Stimulated activated CD8-positive, alpha-beta memory T cell treated with anti-CD3 and anti-CD28 coated beads, Interleukin-2, amount 100 ng/mL, for 1 hour (primary cell): ENCODE measurements at places on chromosomes 11 and 22.

- DNase-seq = no peak
Measured at GRCh38 chr11:113574586-113574985, 99.4 kb upstream of the DRD2 start.

DNA sequence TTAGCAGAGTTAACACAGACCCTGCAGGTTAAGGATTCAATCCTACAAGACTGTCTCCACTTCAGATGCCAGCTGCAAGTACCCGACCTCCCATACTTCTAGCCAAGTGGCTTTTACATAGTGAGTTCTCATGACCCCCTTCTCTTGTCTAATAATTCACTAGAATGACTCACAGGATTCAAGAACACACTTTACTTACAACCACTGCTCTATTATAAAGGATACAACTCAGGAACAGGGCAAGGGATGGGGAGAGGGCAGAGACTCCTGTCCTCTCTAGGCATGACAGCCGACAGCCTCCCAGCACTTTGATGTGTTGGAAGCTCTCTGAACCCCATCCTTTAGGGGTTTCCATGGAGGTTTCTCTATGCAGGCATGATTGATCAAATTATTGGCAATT lies 60.0 kb downstream of the MYO18B start:
- DNase-seq = no peak

GRCh38 chr22:41285441-41285819 lies 557 bp downstream of the RANGAP1 start:
- peak; percentile 68 for DNase-seq

GRCh38 chr22:44192098-44192815 lies 11.5 kb downstream of the PARVG start:
- DNase-seq = no peak

DNA sequence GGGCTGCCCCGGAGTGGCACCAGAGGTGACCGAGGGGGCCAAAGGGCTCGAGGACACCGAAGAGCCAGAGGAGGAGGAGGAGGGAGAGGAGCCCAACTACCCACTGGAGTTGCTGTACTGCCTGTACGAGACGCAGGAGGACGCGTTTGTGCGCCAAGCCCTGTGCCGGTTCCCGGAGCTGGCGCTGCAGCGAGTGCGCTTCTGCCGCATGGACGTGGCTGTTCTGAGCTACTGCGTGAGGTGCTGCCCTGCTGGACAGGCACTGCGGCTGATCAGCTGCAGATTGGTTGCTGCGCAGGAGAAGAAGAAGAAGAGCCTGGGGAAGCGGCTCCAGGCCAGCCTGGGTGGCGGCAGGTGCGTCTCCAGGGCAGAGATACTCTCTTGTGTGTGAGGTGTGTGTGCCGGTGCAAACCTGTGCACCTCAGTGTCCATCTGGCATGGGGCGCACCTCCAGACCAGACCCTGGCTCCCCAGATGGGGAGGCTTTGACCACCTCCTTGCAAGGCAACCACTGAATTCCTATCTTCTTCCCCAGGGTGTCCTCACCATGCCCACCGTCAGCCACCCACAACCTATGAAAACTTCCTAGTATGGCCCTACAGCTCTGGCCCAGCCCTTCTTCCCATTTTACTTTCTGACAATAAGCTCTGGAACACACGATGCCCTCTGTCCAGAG lies 3.4 kb downstream of the NLRP6 start:
- no peak for DNase-seq

GRCh38 chr11:79078999-79079398 lies 361.8 kb downstream of the TENM4 start:
- no peak for DNase-seq

- DNase-seq = no peak
Measured at GRCh38 chr11:113387605-113388211, at the start of gene ANKK1. TSS of gene ANKK1 (plus strand) at chr11:113387779. CDS start at chr11:113387885, 106 bp downstream.

DNA sequence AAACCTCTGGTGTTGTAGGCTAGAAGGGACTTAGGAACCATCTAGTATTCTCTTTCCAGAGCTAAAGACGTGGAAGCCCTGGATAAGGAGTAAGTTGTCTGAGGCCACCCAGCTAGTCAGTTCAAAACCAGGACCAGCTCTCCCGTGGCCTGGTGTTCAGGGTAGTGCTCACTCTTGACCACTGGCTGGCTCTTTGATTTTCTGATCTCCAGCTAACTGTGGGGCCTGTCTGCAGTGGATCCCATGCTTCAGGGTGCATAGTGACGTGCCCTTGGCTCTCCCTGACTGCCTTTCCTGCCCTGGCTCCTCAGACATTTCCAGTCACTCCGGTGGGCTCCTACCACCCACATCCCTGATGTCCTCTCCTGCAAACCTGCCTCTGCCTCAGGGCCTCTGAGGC lies 1.3 kb downstream of the CLMP start:
- no peak for DNase-seq

DNA sequence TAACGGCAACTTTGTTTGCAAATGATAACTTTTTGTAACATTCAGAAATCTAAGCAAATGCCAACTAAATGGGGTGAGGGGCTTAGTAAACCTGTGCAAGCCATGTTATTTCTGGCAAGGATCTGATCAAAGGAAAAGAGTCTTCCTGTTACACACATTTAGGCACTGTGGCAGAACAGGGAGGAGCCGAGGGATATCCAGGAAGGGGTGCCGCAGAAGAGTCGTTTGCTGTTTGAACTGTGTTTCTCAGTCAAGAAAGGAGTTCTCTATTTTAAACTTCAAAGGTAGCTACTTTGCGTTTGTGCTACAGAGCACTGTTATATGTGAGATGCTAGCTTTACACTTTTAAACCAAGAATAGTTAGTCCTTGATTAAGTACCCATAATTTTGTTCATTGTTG lies 175.5 kb downstream of the ETS1 start:
- no peak for DNase-seq

DNA sequence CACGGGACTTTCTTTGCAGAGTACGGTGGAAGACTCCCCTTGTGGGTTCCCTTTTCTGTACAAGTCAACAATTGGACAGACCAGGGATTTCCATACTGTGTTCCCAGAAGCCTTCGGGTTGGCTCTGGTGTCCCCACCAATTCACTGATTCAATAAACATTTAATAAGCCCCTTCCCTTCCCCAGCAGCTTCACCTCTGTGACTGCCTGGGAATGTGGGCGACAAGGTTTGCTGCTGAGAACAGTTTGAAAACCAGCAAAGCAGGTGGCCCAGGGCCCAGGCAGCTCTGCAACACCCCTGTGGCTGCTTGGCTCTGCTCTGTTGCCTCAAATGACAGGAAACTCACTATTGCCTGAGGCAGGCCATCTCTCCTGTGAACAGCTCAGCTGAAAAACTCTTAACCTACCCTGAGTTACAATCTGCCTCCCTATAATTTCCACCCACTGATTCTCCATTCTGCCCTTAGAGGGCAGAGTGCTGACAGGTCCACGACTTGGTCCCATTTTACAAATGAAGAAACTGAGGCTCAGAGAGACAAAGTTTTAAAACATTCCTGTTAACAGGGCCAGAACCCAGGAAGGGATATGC lies 10.4 kb downstream of the ADORA2A start:
- no peak for DNase-seq

GRCh38 chr11:78691215-78691614 lies 116.6 kb upstream of the NARS2 start:
- DNase-seq = no peak
